Stimulated activated naive CD4-positive, alpha-beta T cell treated with Interleukin-2 at 50 U/mL for 16 hours (primary cell): ENCODE measurements at places on chromosomes 6 and 20.

DNA sequence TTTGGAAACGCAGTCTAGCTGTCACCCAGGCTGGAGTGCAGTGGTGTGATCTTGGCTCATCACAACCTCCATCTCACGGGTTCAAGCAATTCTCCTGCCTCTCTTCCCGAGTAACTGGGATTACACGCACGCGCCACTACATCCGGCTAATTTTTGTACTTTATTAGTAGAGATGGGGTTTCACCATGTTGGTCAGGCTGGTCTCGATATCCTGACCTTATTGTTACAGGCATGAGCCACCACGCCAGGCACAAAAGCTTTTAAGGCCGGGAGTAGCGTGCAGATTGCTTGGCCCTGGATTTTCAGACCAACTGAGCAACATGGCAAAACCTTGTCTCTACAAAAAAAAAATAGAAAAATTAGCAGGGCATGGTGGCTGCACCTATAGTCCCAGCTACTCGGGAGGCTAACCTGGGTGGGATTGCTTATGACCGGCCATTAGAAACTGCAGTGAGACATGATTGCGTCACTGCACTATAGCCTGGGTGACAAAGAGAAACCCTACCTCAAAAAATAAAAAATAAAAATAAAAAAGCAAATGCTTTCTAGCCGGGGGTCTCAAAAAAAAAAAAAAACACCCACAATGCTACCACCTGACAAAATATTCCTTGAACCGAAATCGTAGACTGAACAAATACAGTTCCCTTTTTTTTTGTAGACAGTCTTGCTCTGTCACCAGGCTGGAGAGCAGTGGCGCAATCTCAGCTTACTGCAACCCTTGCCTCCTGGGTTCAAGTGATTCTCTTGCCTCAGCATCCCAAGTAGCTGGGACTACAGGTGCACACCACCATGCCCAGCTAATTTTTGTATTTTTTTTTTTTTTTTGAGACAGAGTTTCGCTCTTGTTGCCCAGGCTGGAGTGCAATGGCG is 15.0 kb downstream of the RBM39 start:
- DNase-seq = no peak

GRCh38 chr20:49290608-49291191 is 12.8 kb upstream of the ZNFX1 start:
- DNase-seq = no peak

GRCh38 chr20:20548527-20549266 is 163.7 kb downstream of the RALGAPA2 start:
- no peak for DNase-seq

DNA sequence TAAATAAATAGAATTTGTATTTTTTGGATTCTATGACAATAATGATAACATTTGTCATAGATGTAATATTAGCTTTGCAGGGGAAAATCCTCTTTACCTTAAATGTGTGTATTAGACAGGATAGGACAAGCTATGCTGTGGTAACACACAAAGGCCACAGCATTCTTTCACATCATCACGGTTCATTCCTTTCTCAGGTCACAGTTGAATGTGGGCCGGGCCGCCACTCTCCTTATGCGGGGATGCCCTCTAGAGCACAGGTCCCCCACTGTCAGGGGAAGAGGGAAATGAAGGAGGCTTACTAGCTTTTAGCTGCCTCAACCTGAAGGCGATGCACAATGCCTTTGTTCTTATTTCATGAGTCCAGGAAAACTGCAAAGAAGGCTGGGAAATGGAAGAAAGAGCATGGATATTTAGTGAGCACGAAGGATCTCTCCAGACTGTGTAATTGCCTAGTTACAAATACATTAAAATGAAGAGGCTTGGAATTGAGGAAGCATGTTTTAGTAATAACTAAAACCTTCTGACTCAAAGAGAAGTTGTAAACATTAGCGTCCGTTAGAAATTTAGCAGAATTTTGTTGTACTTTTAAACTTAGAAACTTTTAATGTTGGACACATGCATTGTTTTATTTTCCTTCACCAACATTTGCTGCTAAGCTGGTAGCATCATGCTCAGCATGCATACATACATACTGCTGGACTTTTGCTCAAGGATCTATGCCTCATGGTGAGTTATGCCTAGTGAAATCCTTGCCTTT is 248.9 kb upstream of the FOXQ1 start:
- no peak for DNase-seq

GRCh38 chr6:50925548-50925947 is 106.9 kb downstream of the TFAP2B start:
- DNase-seq = no peak

DNA sequence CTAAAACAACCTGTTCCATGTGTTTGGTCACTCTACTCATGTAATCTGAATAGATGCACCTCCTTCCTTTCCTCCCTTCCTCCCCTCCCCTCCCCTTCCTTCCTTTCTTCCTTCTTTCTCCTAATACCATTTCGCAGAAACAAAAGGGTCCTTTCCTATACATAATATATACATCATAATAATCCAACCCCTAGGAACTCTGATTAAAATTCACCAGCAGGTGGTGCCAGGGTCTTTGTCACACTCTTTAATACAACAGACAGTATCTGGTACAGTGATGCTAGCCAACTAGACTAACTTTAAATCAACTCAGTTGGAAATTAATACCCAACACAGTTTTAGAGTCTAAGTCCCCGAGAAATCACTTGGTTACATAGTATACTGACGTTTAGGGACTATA is 181.2 kb upstream of the SHLD1 start:
- no peak for DNase-seq

DNA sequence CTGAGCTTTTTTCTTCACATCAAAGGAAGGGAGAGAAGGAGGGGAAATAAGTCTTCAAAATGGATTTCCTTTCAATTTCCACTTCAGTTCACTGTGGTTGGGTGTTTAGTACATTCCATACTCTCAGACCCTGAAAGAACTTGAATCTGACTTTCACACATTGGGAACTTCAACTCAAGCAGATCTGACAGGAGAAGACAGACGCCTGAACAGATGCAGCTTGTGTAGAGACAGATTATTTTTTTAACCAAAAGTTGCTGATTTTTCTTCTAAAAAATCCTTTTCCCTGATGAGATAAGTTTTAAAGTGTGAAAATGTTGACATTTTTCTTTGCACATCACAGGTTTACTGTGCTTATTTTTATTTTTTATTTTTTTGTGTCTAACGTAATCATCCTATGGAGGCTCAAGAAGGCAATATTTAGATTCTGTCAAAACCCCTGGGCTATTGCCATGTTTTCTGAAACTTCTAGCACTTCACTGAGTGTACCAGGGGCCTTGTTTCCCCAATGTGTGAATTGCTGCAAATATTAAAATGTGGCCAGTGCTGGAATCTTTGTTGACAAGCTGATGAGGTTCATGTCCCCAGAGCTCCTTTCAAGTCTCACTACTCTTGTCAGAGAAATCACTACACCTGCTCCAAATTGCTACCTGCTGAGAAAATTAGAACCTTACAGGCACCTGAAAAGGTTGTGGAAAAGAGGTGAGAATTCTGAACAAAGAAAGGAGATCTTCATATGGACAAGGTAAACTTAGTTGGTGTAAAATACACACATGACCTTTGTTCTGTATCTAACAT is 214.8 kb upstream of the BTBD3 start:
- DNase-seq = no peak

- DNase-seq = no peak
Measured at GRCh38 chr6:376827-377640, 14.5 kb upstream of the IRF4 start.

GRCh38 chr20:295804-296203 is 1.6 kb upstream of the ZCCHC3 start:
- DNase-seq = no peak
